ENCODE measurements at places on chromosomes 1 and 21. TPM values are rescaled to one million over a fixed set of nuclear protein-coding genes. Genes with fewer than 3 reads are reported as not detected.

The GBP1 gene
- total RNA-seq, result 71.5 TPM

The VHLL gene
- not detected for total RNA-seq

The CELA2B gene
- total RNA-seq, result not detected

The WNT3A gene
- not detected for total RNA-seq

The LIN9 gene
- 10.2 TPM for total RNA-seq

The NPHS2 gene
- total RNA-seq, result not detected

The LCE1B gene
- not detected for total RNA-seq

The HPCAL4 gene
- total RNA-seq, result 3.0 TPM

The ADIPOR1 gene
- 64.8 TPM for total RNA-seq

The CLCA1 gene
- not detected for total RNA-seq

The NPR1 gene
- total RNA-seq, result not detected

The DRAM2 gene
- total RNA-seq, result 37.2 TPM

The OLFML2B gene
- not detected for total RNA-seq

The PLPPR4 gene
- total RNA-seq, result not detected
